Right lung (tissue), 10 donors: ENCODE measurements at places on chromosomes 1 and 21. TPM values are rescaled to one million over a fixed set of nuclear protein-coding genes. Genes with fewer than 3 reads are reported as not detected.

DNA sequence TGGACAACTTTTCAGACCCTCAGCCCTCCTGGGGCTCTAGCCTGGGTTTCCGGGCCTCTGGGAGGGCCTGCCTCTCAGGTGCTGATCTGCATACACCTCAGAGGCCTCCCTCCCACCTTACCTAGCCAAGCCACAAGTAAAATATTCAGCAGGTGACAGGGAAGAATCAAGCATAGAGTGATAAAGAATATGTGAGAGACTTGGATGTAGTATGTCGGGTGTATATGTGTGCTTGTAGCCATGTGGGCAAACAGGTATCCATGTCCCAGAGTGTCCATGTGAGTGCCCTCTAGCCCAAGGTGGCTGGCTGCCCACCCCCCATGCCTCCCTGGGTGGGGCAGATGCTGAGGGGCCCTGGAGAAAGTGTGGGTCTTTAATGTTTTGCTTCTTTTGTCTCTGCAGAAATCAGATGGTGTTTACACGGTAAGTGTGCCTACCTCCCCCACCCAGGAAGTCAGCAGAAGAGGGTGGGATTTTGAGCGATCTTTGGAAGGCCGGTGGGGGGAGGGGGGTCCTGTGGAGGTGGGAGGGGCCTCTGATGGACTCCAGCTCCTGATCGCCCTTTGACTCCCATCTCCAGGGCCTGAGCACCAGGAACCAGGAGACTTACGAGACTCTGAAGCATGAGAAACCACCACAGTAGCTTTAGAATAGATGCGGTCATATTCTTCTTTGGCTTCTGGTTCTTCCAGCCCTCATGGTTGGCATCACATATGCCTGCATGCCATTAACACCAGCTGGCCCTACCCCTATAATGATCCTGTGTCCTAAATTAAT is 3.4 kb downstream of the FCER1G start:
- DNase-seq = no peak

DNA sequence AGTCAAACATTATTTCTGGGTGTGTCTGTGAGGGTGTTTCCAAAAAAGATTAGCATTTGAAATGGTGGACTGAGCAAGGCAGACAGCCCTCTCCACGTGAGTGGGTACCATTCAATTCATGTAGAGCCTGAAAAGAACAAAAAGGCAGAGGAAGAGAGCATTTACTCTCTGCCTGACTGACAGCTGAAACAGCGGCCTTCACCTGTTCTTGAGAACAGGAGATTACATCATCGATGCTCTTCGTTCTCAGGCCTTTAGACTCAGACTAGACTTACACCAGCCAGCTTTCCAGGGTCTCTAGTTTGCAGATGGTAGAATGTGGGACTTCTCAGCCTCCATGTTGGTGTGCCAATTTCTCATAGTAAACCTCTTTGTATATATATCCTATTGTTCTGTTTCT is 302.3 kb downstream of the BACH1 start:
- no peak for DNase-seq

GJB4 gene
- 0.07 TPM for polyA plus RNA-seq

ETV3L gene
- not detected for polyA plus RNA-seq

COL6A2 gene
- polyA plus RNA-seq = 335 TPM
